Left kidney (tissue), 8 donors: ENCODE measurements at places on chromosomes 1 and 21.

- no peak for DNase-seq
These were observed 19.6 kb downstream of the SPATA45 start for GRCh38 chr1:212827831-212828278.

DNA sequence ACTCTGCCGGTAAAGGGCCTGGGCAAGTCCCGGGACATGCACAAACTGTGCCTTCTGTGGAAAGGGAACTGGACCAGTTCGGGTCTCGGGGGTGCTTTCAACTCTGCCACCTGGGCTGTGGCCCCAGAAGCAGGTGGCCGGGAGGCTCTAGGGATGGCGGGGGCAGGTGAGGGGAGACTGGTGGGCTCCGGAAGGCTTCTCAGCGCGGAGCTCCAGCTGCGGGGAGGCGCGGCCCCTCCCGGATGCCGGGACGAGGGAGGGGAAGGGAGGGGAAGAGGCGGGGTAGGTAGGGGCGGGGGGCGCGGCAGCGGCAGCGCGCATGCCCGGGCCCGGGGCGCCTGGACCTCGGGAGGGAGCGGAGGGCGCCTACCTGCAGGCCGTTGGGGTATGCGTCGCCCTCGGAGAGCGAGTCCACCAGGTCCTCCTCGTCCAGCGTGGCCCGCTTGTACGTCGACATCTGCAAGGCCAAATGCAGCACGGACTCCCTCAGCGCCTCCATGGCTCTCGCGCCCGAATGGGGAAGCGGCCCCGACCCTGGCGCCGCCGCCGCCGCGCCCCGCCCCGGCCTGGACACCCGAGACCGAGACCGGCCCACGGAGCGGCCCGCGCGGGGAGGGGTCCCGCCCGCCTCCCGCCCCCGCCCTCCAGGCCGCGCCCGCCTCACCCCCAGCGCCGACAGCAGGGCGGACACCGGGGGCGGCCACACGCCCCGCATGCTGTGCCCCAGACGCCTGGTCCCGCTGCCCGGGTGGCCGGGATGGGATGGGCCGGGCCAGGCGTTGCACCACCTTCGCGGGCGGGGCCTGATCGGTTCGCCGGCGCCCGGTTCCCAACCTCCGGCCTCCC lies at the start of gene ECE1:
Gene ECE1, minus strand, starts transcription at position 764 of the 846 bp plus-strand sequence. Its CDS starts 49 bp downstream, at position 715.
- DNase-seq: no peak

GRCh38 chr1:219794085-219794743 lies 134.1 kb downstream of the SLC30A10 start:
- DNase-seq: no peak

- no peak for DNase-seq
These were observed 71.3 kb downstream of the CRB1 start for GRCh38 chr1:197339106-197340060.

DNA sequence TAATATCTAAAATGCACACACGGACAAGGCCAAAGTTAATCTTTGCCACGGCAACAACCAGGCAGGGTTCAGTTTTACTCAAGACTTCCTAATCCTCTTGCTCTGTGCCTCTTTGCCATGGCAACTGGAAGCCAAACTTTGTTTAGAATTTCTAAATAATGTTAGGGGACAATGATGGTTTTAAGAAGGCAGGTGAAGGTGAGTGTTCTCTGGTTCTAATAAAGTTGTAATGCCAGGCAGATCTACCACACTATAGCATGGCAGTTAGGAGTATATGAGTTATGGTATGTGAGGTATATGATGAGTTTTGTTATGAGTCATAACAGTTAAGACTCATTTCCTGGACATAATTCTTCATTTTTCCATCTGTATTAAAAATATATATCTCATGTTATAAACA lies 2.7 kb downstream of the PTPRC start:
- DNase-seq: no peak

DNA sequence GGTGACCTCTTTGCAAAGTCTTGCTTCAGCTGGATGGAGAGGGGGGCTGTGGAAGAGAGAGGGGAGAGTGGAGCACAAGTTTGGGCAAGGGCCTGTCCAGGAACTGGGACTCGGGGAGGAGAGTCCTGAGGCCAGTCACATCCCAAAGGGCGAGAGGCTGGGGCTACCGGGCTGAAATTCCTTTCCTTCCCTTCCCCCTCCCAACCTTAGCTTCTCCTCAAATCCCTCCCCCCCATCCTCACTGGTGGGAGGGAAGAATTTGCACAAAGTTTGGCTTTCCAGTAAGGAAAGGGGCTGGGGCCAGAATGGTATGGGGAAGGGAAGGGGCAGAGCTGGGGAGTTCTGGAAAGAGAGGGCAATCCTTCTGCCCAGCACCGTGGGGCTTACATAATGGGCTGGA lies 854 bp downstream of the CNTN2 start:
- DNase-seq: no peak

DNA sequence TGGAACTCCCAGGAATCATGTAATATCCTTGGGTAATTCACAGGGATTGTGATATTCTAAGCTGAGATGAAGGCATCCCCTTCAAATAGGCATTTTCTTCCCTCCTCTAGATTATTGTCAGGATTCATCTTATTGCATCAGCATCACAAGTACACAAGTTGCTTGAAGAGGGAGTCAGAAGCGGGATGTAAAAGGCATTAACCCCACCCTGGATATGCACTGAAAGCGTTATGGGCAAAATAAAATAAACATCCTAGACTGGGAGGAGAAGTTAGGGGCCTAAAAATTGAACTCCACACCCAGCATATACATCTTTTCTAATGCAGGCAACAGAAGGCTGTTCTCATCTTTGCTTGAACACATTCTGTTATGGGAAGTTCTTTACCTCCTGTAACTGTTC lies 381.2 kb downstream of the SETD4 start:
- DNase-seq: no peak

- DNase-seq: no peak
These were observed 973.7 kb downstream of the LTN1 start for GRCh38 chr21:28018741-28019669.

DNA sequence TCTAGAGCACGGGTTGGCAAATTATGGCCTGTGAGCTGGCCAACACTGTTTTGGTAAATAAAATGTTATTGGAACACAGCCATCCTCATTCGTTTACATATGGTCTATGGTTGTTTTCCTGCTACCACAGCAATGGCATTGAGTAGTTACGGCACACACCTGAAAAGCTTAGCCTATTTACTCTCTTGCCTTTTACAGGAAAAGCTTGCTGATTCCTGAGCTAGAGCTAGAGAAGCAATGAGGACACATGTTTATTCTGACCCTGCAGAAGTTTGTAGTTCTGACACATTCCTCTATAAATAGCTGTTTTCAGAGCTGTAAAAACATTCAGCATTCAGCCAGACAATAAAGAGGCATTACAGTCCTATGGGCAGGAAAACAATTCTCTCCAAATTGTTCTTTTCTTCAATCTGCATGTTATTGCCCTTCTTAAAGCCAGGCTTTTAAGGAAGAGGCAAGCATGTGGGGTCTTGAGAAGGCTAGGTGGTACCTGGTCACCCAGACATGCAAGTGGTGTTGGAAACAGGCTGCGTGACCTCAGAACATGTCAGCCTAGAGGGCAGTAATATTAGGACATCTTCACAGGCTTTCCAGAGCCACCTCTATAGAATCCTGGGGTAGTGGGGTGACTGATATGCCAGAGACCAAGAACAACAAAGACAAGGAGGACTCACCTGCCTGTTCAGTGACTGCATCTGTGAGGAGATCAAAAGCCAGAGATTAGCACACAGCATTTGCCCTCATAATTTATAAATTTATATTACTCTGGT lies 1.6 kb downstream of the FCRL2 start:
- no peak for DNase-seq

DNA sequence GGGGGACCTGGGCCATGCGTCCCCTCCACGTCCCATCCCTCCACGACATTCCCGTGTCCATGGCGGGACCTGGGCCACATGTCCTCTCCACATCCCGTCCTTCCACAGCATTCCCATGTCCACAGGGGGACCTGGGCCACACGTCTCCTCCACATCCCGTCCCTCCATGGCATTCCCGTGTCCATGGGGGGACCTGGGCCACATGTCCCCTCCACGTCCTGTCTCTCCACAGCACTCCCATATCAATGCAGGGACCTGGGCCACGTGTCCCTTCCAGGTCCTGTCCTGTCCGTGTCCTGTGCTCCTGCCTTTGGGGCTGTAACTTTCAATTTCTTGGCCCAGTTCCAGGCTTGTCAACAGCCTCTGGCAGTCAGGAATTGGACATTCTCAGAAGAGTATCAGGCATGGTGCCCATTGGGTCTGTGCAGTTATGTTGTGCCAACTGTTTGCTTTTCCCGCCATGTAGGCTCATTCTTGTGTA lies 47.1 kb downstream of the WNT9A start:
- DNase-seq: no peak

- no peak for DNase-seq
These were observed 122.7 kb downstream of the CCDC185 start for GRCh38 chr1:223515926-223516325.

- no peak for DNase-seq
These were observed 4.1 kb downstream of the ZNF362 start for GRCh38 chr1:33260439-33260838.

DNA sequence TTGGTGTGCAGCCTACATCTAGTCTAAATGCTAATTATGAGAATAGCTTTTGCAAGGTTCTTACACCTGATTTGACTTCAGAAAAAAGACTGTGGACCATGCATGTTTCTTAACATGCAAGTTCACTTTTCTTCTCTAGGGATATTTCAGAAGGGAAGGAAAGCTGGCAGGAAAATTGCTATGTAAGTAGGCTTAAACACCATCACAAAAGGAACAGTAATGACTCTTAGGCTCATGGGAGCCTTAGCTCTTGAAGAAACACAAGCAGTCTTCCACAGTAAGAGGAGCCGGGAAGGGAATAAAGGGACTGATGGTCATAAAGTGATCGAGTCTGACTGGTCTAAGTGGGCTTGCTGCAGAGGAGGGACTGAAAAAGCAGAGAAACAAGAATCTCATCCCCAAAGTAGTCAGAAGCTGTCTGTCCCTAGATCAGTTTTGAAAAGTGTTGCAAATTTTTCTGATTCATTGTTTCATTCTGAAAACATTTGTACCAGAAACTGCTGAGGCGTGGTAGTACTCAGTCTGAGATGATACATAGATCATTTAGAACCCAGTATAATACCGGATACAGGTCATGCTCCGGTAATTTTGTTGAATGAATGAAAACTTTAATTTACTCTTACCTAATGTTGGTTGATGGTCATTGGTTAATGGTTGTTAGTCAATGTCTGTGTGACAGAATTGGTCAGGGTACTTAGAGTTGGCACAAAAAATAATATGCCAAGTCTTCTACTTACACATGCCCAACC lies 40.9 kb downstream of the SMYD2 start:
- DNase-seq: no peak

- DNase-seq: no peak
These were observed 2.0 kb upstream of the PERM1 start for GRCh38 chr1:983798-984475.

- no peak for DNase-seq
These were observed 148.6 kb upstream of the WNT4 start for GRCh38 chr1:22291494-22291893.

DNA sequence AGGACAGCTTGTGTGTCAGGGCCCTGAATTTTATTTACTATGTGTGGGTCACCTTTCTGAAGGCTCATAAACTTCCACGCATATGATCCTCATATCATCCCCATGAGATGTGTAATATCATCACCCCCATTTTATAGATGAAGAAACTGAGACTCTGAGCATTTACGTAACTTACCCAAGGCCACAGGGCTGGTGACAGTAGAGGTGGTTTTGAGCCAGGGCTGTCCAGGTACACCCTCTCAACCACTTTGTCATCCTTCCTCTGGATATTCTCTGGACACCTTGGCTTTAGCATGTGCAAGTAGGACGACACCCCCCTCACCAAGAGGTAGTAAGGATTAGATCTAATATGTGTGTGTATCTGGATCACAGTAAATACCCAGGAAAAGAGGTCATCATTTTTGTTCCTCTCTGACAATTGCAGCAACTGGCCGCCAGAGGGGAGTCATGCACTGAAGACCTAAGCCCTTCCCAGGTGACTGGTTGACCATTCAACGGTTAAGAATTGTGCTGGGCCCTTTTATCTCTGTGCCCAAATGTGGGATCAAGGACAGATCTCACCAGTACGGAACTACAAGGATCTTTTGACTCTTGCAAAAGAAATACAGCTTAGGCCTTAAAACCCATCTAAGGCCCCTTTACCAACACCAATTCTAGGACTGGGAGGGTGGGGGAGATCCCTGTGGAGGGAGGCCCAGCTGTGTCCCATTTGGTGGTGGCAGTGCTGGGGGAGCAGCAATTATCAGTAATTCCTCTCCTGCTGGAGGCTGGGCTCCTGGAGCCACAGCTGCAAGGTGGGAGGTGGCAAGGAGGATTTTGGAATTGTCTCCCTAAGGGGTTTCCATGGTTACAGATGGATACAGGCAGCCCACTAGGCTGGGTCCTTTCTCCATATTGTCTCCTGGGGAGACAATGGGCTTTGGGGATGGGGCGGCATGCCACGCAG lies 13.7 kb upstream of the E2F2 start:
- DNase-seq: peak; percentile 86

DNA sequence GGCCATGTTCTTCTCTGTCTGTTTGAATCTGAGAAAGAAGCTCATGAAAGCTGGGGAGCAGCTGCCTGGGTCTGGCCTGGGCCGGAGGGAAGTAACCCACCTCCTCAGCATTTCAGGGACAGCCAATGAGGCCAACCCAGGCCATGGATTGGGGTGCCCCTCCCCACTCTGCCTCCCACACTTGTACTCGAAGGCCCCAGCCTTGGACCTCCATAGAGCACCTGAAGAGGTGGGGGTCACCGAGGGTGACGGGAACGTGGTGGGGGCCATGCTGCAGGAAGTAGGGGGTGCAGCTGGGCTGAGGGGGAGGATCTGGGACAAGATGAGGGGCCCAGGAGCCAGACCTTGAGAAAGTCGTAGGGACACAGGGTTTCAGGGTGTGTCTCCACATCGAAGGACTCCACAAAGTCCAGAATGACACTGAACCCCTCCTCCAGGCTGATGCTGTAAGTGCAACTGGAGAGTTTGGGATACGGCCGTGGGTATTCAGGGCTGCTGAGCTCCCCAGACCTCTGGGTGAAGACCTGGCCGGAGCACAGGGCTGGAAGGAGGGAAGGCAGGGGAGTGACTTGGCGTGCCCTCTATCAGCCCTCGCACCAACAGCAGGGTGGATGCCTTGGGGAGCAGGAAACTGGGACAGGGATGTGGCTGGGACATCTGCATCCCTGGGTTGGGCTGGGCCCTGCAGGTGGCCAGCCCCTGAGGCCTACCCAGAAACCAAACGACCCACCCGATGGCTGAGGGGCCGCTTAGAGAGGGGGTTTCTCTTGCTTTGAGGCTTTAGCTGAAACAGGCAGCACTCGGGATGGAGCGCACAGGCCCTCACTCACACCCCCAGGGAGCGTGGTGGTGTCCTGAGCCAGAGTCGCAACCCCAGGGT lies 3.8 kb downstream of the MASP2 start:
- no peak for DNase-seq

GRCh38 chr1:159282118-159282517 lies 20.0 kb upstream of the FCER1A start:
- DNase-seq: no peak

DNA sequence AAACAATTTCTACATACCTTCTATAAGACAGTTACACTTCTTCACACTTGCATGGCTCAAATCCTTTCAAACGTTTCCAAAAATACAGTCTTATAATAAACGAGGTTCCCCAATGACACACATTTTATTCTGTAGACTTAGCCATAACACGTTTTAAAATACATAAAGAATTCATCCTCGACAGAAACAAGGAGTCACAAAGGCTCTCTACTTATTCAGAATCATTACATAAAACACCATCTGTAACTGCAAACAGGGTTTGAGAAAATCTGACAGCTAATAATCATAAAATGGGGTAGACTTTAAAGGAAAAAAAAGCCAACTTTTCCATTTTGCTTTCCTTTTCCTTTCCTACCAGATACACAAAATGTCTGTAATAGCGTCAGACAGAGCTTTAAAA lies 1.8 kb downstream of the PIK3R3 start:
- DNase-seq: peak; percentile 18
